Astrocyte of the spinal cord (primary cell): ENCODE measurements at places on chromosomes 7 and 10.

DNA sequence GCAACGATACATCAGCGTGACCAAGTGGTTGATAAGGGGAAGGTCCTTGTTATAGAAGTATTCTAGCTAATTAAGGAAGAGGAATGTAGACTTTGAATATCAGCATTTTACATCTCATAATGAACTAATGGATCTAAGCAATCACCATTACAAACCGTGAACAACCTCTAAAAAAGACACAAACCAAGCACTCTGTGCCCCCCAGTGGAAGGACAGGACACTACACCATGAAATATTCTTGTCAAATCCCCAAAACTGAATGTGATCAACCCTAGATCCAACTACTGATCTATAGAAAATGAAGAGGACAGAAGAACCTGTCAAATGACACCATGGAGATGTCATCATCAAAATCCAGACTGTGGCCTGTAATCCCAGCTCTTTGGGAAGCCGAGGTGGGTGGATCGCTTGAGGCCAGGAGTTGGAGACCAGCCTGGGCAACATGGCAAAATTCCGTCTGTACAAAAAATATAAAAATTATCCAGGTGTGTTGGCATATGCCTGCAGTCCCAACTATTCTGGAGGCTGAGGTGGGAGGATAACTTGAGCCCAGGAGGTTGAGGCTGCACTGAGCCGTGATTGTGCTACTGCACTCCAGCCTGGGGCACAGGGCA lies 111.3 kb upstream of the CARD11 start:
- DNase-seq, result peak; percentile 49

DNA sequence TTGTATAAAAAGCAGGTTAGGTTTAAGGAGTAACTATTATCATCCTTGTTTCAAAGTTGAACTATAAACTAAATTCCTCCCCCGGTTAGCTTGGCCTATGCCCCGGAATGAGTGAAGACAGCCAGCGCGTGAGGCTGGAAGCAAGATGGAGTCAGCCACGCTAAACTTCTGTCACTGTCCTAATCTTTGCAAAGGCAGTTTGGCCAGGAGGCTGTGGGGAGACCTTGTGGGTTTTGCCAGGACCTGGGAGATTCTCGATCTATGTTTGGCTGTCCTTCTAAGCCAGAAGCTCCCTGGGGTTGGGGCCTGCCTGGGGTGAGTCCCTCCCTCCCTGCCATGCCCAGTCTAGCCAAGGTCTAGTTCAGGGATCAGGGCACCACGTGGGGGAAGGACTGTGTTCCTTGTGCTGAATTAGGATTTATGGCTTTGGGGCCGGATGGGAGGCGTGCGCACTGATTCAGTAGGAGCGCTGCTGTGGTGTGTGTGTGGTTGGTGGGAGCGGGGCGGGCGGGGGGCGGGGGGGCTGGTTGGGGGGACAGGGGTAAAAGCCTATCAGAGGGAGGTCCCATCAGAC lies 871 bp upstream of the GTF2IRD1 start:
- DNase-seq, result peak; percentile 50

DNA sequence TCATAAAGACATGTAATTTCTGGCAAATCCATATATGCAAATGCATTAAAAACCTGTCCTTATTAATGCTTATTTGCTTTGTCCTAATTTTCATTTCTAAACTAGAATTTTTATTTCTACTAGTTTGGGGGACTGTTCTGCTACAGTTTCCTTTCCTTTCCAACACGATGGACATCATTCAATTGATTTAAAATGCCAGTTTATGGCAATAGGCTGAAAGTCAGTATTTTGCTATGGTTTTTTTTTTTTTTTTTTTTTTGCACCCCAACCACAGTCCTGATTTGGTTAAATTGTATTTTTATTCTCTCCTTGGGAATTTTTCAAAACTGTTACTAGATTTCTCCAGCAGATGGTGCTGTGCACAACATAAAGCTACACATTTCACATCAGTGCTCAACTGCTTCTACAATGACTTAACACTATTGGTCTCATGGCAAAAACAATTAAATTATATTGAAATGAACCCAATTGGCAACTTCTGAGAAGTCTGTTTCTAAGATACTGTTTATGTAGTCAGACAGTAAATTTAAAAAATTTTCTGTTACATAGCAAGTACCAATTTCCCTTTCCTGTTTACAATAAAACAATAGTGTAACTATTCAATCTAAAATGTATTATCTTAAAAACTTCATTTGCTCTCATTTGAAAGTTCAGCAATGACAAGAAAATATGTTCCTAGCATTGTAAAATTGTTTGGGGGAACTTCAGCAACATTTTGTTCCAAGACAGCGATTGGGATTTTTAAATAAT lies 193.8 kb upstream of the CCDC6 start:
- DNase-seq, result peak; percentile 73

DNA sequence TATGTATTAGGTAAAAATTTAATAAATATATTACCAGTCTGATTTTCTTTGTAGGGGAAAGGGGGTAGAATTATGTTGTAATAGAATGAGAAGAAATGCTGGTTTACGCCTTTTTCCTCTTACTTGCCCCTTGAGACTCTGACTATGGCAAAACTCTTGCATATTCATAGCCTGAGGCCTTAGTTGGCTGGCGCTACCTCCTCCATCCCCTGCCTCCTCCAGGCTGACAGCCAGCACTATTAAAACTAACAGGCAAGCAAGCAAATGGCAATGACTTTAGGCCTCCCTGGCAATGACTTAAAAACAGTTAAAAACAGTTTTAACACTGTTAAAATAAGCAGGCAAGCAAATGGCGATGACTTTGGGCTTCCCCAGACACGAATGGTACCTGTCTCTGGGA lies 14.4 kb downstream of the PKD2L1 start:
- no peak for DNase-seq

- no peak for DNase-seq
Observed at GRCh38 chr10:24307696-24308485, 99.0 kb downstream of the KIAA1217 start.

DNA sequence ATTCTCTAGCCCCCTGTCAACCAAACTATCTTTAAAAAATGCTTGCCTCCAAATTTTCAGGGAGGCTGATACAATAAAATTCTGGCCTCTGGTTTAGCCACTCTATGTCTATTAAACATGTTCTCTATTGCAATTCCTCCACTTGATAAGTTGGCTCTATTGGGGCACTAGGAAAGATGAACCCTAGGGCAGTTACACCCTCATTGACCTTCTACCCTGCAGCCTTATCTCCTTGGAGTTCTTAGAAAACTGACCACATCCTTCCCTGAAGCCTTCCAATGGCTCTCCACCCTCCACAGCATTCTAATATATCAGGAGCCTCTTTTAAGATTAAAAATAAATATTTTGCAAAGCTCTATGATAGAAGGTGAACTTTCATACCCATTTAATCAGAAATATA lies 30.6 kb downstream of the SVOPL start:
- no peak for DNase-seq

- DNase-seq, result no peak
Observed at GRCh38 chr10:117626228-117626627, 83.7 kb downstream of the EMX2 start.

DNA sequence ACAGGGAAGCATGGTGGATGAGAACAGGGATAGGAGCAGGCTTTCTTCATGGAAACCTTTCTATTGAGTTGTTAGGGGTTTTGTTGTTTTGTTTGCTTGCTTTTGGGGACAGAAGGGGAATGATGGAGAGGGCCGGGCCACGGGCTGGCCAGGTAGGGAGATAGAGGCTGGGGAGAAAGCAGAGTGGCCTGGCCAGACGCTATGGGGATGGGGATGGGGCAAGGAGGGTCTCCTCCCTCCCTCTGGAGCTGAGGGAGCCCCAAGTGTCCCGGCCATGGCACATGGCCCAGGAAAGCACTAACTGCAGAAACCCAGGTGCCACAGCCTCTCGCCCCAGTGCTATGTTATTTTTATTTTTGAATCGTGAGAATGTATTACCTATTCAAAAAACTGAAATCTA lies 10.0 kb downstream of the AOC1 start:
- no peak for DNase-seq
